ENCODE measurements at places on chromosomes 7 and 10.
A peak's percentile ranks its signal among the peaks of the same experiment; 100 is the strongest.

- no peak for DNase-seq
These were observed 207.3 kb upstream of the POT1 start for GRCh38 chr7:125136755-125137532.

DNA sequence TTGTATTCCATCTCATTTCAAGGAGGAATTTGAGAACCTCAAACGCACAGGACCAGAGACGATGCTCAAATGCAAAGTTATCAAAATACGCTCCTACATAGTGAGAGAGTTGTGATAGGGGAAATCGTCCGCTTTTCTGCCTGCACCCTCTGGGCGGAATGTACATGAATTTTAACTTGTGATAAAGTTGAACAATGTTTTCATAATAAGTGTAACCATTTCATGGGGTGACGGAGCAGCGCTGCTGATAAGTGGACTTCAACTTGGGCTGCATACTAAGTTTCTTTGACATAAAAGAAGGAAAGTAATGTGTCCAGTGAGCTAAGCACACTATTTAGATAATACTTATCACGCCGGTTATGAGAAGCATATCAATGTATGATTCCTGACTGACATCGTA lies 497.5 kb upstream of the MGMT start:
- no peak for DNase-seq

GRCh38 chr10:575402-576129 lies 113.9 kb downstream of the DIP2C start:
- DNase-seq = no peak

DNA sequence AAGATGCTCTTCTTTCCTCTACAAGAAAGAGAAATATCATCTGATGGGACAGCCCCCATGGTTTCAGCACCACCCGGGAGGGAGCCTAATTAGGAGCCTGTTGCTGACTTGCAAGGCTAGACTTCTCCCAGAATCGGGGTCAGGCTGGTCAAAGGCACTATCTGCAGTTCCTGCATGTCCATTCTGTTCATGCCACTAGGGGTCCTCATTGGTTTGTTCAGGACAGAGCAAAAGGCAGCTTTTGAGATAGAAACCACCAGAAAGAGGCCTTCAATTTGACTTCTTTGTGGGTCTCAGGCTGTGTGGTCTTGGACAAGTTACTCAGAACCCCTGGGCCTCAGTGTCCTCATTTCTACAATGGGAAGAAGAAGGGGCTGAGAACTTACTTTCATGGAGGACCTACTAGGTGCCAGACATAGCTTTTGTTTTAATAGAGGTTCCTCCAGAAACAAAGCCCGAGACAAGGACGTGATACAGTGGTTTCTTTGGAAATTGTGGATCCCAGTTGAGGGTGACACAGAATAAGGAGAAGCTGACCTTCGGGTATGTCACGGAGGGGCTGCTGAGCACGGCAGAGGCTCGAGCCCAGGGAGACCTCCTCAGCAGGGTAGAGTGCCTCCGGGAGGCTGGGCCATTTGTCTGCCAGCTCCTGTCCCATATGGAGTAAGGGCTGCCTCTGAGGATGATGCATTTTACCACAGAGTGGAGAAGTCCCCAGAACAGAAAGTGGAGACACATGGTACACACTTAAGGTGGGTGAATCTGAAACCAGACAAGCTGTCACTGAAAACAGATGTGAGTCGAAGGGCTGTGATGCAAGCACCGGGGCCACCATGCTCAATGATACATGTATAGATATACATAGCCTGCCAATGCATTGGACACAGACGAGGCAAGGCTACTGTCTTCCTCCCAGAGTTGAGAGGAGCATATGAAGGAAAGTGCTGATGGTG lies 33.1 kb upstream of the NEUROD6 start:
- DNase-seq = peak; percentile 13

DNA sequence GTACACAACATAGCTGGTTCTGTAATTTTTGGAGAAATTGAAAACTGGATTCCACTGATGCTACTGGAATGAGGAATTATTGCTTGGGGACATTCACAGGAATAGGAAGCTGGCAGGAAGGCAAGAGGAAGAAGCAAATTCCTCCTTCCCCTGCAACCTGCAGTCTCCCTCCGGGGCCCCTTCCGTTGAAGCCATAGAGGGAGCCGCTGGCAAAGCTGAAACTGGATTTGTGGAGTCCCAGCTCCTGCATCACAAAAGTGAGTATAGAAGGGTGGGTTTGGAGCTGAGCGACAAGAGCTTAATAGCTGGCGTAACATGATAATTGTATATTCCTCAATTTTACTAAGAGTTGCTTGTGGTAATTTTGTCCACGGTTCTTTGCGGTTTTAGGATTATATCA lies 190.8 kb downstream of the ADRA2A start:
- no peak for DNase-seq

GRCh38 chr7:24764972-24765744 lies 7.9 kb upstream of the GSDME start:
- no peak for DNase-seq

- DNase-seq = no peak
These were observed 51.2 kb upstream of the CFAP46 start for GRCh38 chr10:132993271-132994184.

GRCh38 chr7:55554038-55554437 lies 18.3 kb downstream of the VOPP1 start:
- DNase-seq = no peak

DNA sequence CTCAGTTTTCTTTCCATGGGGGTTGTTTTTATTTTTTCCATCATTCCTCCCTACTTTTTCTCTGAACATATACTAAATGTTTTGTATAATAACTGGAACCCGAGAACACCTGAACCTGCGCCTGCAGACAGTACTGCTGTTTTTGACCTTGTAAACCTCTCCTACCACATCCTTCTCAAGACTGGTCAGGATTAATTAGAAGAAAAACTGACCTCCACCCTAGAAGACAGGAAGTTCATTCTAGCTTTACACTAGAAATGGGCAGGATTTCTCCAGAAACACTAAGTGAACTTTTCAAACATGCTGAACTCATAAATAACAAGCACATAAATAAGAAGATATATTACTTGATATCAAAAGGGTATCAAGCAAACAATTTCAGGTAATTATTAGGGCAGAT lies 751 bp upstream of the HYCC1 start:
- no peak for DNase-seq

DNA sequence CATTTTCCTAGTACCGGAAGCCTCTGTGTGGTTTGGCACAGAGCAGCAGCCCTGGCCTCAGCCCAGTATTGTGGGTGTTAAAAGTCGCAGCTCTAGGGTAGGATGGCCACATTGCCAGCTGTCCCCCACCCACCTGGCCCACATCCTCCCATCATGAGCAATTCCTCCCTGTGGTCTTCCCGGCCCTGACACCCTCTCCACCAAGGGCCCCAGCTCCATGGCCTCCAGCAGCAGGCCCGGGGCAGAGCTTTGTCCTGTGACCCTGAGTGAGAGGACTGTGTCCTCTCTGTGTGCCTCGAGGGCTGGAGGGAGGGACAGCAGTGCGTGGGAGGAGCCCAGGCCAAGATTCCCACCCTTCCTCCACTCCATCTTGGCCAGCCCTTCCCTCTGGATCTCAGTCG lies 93.7 kb downstream of the MYL10 start:
- no peak for DNase-seq

DNA sequence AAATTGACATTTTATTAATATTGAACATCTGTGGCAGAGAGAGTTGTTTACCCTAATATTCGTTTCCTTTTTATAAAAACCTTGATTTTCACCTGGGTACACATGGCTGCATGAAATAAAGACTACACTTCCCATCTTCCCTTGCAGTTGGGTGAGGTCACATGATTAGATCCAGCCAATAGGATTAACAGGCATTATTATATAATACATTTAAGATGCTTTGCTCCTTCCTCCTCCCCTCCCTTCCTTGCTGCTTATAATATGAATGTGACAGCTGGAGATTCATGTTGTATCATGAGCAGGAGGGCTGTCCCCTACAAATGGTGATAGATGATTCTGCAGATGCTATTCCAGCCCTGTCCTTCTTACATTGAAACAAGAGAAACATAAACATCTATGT lies 146.6 kb downstream of the SH2D4B start:
- DNase-seq = no peak

DNA sequence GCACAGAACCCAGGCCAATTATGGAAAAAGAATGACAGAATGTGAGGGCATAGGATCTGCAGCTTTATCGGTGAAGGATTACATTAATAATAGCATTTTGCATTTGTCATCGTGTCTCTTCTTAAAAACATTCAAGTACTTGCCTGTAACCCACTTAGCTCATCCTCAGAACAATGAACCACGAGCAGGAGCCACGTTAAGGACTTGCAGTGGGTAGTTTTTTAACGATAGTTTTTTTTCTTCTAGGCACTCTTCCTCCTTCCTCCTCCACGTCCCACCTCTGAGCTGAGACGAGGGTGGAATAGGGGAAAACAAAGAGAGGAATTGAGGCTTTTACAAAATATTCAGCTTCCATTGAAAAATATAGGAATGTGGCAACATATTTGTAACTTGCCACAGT lies 27.1 kb downstream of the CDHR3 start:
- no peak for DNase-seq

DNA sequence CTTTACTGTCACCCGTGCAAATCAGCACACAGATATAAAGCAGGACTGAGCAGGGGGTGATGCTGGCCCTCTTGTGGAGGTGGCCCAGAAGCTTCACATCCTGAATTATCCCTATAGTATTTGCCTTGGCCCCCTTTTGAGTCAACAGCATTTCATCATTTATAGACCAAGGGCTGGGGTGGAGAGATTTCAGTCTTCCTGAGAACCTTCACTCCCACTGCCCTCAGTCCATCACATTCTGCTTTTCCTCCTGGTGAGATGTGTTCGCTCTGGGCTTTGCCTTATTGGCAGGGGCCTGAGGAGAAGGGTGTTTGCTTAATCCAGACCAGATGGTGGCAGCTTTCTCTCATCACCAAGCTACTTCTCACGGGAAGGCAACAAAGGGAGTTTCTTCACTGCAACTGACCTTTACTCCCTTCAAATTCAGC lies 47.7 kb downstream of the NOC3L start:
- DNase-seq = no peak
